ENCODE measurements at places on chromosomes 3 and 15.

DNA sequence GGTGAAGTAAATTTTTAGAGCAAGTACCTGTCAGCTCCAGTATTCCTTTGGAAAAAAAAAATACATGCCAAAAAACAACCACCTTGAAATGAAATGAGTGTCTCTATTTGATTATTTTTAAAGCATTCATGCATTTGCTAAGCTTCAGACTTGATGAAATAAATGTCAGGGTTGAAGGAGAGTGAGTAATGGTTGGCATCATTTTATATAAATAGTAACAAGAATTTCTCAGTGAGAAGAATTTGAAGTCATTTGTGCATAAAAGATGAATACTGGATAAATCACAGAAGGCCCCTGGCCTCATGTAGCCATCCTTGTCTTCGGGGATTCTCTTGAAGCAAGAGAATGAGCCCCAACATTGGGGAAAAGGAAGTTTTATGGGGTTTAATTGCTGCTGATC is 318.4 kb downstream of the LPP start:
- DNase-seq = no peak

DNA sequence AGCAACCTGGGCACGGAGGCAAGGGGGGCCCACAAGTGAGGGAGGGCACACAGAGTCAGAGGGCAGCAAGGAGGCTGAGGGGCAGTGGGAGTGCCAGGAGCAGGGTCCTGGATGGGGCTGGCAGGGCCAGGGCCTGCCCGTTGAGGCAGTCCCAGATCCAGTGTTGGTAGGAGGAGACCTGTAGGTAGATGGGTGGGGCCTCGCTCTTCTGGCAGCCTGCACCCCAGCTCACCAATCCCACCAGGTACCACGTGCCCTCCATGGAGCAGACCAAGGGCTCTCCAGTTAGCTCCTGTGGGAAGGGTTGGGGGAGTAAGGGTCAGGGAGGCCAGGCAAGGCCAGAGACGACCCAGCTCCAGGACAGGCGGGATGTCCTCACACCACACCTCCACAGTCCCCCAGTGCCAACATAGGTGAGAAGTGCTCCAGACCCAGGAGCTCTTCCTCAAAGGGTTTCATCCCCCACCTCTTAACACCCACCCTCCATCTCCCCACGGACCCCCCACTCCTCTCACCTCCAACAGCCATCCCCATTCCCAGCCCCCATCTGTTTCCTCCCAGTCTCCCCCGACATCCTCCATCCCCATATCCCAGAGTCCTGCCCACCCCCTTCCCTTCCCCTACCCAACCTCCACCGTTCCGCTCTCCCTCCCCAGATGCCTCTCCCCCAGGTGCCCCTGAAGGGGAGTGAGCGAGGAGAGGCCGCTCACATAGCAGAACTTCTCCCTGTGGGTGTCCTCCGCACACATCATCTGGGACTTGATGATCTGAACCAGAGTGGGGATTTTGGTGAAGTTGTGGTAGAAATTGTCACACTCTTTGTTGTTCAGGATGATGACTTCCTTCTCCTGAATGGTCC is 5.2 kb downstream of the PRSS50 start:
- DNase-seq = no peak

GRCh38 chr3:66593978-66594377 is 93.2 kb upstream of the LRIG1 start:
- no peak for DNase-seq

DNA sequence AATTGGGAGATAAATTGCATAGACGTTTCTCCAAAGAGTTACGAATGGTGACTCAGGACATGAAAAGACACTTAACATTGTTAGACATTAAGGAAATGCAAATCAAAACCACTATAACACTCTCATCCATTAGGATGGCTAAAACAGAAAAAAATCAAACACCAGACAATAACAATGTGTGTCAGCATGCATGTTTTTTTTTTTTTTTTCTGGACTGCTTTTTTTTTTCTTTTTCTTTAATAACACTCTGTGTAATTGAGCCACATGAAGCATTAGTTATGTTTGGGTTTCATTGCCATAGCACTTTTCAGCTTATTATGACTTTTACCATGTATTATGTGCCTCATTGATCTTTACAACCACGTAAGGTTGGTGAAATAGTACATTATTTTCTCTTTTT is 95.0 kb downstream of the NFKBIZ start:
- no peak for DNase-seq

- DNase-seq = no peak
These were observed 42.0 kb downstream of the MYO1E start for GRCh38 chr15:59330649-59331048.

DNA sequence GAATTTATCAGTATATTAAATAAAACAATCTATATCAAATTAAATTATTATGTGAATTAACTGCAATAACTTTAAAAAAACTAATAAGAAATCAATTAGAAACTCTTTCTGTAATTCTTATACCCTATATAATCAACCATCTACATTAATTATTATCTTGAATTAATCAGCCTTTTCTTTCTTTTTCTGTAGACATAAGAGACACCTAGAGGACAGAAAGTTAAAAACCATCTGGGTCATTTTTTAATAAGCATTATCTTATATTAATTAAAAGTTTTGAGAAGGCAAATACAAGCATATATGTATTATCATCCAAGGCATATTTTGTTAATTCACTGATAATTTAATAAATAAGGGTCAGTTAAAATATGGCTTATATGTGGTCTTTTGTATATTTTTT is 24.2 kb upstream of the SLC25A26 start:
- no peak for DNase-seq

DNA sequence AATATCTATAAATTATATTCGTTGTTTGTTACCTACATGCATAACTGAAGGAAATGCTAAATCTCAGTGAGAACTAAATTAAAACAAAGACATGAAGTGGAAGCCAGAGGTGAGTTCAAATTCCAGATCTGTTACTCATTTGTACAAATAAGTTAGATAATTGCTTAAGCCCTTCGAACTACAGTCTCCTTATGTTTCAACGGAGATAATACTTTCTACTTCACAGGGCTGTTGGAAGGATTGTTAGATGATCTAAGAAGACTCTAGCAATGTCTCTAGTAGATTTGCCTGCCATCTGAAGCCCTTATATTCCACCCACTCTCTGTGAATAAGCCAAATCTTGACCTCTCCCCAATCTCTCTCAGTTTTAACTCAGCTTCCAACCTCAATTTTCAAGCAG is 125.8 kb downstream of the P2RY1 start:
- DNase-seq = no peak

DNA sequence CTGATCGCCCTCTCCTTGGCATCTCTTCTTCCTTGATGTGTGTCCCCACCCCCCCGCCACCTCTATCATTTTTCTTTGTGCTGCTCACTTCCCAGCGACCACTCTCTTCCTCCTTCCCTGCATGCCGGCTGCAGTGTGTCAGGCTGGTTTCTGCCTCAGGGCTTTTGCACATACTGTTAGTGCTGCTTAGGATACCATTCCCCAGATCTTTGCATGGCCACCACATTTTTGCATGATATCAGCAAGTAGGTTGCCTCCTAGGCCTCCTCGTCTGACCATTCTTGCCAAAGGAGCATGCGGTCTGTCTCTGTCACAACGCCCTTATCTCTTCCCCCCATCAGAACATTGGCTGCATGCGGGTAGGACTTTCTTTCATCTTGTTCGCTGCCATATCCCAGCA is 12.5 kb downstream of the FBLN2 start:
- DNase-seq = no peak

GRCh38 chr15:64466408-64467141 is 6.2 kb downstream of the ZNF609 start:
- DNase-seq = no peak

- DNase-seq = no peak
These were observed 11.9 kb upstream of the TMEM115 start for GRCh38 chr3:50371133-50371685.

DNA sequence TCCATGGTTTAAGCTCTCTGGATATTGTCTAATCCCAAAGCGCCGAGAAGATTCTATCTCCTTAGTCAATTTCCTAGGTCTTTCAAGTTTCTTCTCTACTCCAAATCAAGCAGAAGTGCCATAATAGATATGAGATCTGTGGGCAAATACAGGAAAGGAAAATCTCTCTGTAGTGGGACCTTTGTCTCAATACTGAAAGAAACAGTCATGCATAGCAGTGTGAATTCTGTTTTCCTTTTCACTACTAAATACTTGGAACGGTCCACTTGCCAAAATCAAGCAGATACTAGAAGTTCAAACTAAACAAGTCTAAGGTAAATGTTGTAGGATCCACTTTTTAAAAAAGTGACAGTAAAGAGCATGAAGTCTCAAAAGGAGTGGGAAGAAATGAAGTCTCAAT is 236.6 kb downstream of the ZMAT3 start:
- no peak for DNase-seq

GRCh38 chr3:132629928-132630327 is 29.7 kb downstream of the ACAD11 start:
- no peak for DNase-seq

- no peak for DNase-seq
These were observed 12.1 kb downstream of the FEZF2 start for GRCh38 chr3:62361261-62361660.

- DNase-seq = no peak
These were observed 183.4 kb downstream of the ADAMTS17 start for GRCh38 chr15:100158356-100158755.

DNA sequence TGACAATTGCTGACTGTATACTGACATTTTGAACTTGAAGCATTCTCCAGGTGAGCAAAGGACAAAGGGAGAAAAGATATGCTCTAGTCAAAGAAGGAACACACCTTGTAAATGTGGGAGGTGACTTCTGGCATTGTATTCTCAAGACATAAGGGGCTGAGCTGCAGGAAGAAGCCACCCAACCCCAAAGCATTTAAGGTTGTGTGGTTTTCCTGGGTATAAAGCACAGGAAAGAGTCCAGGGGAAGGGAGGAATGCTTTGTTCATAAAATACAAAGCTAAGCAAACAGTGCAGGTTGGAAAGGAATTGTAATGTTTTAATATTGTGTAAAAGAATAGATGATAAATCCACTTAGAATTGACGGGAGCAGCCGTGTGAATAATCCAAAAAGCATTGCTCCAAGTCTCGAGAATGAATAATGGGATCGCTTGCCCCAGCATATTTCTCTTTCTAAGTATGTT is 102.4 kb upstream of the LRIG1 start:
- no peak for DNase-seq

DNA sequence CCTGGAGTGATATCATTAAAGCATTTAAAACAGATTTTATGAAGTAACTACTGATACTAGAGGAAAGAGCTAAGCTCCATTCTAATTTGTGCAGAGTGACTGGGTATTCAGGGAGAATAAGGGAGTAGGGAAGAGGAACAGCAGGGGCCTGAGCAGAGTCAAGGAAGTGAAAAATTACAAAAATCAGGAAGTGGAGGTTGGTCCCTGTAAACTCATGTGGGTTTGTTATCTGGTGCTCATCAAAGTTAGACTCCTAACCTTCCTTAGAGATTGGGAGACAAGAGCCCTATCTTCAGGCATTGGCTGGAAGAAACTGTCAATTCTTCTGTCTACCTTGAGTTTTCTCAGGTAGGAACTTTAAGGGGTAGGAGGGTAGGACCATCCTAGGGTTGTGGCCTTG is 82.5 kb downstream of the NEK11 start:
- no peak for DNase-seq

DNA sequence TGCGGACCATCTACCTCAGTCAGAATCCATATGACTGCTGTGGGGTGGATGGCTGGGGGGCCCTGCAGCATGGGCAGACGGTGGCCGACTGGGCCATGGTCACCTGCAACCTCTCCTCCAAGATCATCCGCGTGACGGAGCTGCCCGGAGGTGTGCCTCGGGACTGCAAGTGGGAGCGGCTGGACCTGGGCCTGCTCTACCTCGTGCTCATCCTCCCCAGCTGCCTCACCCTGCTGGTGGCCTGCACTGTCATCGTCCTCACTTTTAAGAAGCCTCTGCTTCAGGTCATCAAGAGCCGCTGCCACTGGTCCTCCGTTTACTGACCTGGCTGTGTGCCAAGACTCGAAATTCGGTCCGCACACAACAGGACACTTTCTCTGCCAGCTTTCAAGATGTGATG is 21.9 kb downstream of the NRROS start:
- no peak for DNase-seq

DNA sequence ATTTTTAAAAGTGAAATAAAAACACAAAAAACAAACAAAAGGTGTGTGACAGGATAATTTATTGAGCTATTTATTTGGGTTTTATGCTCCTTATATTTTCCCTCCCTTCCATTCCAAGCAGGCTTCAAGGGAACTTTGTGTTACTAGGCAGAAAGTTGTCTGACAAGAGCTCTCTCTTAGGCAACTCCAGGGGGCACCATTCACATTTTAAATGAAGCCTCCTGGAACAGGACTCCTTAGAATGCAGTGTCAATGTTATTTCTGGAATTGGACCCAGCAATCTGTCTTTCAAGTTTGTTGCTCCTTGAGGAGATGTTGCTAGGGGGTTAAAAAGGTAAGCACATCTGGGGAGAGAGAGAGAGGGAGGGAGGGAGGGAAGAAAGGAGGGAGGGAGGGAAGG is 5.4 kb upstream of the RFX7 start:
- DNase-seq = no peak

- DNase-seq = no peak
These were observed 18.7 kb downstream of the OCA2 start for GRCh38 chr15:28080386-28080785.

- DNase-seq = no peak
These were observed 265.9 kb downstream of the CD47 start for GRCh38 chr3:107824822-107825371.

- DNase-seq = no peak
These were observed 27.2 kb upstream of the PLSCR4 start for GRCh38 chr3:146277953-146278631.

DNA sequence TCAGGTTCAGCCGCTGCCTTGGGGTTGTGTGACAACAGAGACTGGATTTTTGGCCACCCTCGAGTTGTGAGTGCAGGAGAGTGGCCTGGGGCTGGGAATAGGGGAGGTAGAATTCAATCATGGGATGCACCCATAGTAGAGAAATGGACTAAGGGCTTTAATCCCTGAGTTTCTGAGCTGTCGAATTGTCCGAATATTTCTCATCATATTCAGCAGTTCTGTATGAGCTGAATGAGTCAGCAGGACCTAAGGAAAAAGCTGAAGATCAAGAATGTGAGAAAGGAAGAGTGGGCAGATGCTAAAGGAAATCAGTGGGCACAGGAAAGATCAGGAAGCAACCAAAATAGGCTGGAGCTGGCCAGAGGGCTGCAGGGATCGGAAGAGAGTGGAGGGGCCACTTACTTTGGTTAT is 44.4 kb upstream of the SACM1L start:
- no peak for DNase-seq

DNA sequence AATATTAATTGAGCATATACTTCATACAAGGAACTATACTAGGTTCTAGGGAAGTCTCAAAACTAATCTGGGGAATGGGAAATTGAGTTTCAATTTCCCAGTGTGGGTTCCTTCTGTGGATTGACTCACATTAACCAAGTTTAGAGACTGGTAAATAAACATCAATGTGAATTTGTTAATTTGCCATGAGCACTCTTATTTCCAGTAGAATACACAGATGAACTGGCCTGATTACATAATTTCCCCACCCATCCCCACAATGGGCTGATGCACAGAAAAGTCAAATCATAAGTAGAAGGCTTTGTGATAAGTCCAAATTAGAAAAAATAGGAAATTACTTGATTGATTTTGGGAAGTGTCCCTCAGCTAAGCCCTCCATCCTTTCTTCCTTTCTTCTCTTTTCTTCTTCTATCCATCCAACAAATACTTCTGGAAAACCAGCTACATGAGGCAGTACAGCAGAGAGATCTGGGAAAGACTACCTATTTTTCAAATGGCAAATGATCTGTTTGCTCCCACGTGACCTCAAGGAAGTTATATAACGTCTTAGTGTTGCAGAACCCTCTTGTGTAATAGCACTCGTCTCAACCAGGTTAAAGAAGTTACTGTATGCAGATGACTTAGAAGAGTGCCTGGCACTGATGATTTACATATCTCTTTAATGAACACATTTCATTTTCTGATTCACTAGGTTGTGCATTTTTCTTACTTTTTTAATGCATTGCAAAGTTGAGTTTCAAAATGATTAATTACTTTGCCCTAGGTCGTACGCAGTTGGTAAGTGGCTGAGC is 312.3 kb downstream of the SV2B start:
- DNase-seq = no peak

Data from stimulated activated CD4-positive, alpha-beta T cell treated with anti-CD3 and anti-CD28 coated beads, Interleukin-2, amount 100 ng/mL, for 48 hours (primary cell).